ENCODE measurements at places on chromosomes 2 and 18.

GRCh38 chr18:35753306-35753910 lies 171.9 kb downstream of the GALNT1 start:
- DNase-seq: no peak

- DNase-seq: no peak
Measured at GRCh38 chr2:85308896-85309555, 18.8 kb downstream of the TGOLN2 start.

- no peak for DNase-seq
Measured at GRCh38 chr2:219293736-219294231, 14.6 kb downstream of the DNAJB2 start.

DNA sequence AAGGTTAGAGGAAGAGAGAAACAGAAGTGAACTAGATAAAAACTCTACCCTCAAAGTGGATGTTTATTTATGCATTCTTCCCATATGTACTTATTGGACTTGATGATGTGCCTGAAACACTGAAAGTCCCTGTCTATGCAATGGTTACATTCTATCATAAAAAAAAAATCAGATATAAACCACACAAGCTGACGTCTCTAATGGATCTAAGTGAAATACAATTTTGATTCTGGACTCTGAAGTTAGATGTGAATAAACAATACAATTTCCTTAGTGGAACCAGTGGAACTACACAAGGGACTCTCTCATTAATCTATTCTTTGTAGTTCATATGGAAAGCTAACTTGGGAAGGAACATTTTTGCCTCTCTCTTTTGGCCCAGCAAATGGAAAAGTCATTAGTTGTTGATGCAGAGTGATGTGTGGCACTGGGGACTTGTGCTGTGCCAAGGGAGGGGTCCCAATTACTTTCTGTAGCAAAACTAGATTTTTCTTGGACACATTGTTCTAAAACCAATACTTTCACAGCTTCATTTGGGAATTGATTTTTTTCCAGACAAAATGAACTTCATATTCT lies 376.8 kb downstream of the TRIB2 start:
- DNase-seq: no peak

DNA sequence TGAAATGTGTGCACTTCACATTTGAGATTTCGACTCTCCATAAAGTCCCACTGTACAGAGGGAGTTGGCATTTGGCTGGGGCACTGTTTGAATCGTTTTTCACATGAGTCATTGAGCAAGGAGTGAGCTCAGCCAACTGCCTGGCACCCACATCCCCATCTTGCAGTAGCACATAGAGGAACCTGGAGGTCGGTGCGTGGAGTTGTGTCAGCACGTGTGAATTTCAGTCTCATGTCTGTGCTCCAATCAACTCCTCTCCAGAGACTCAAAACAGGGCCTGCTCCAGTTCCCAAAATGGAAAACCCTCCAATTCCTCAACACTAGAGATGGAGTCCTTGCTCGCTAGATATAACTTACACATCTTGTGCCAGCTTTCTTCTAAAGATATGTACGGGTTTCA lies 126.8 kb upstream of the CAPN13 start:
- no peak for DNase-seq

- no peak for DNase-seq
Measured at GRCh38 chr18:48622911-48623431, 84.1 kb downstream of the CTIF start.

DNA sequence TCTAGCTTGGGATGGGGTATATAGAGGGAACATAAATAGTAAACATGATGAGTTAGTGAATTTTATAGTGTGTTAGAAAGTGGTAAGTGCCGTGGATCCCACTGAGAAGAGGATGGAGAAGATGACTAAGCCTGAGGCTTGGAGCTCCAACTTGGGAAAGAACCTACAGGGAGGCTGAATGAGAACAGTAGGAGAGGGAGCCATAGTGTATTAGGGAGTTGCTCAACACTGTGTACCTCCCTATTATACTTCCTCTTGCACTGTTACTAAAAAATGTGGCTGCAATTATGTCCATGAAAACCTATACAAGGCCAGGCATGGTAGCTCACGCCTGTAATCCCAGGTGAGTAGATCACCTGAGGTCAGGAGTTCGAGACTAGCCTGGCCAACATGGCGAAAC lies 2.9 kb upstream of the SLC19A3 start:
- DNase-seq: no peak

DNA sequence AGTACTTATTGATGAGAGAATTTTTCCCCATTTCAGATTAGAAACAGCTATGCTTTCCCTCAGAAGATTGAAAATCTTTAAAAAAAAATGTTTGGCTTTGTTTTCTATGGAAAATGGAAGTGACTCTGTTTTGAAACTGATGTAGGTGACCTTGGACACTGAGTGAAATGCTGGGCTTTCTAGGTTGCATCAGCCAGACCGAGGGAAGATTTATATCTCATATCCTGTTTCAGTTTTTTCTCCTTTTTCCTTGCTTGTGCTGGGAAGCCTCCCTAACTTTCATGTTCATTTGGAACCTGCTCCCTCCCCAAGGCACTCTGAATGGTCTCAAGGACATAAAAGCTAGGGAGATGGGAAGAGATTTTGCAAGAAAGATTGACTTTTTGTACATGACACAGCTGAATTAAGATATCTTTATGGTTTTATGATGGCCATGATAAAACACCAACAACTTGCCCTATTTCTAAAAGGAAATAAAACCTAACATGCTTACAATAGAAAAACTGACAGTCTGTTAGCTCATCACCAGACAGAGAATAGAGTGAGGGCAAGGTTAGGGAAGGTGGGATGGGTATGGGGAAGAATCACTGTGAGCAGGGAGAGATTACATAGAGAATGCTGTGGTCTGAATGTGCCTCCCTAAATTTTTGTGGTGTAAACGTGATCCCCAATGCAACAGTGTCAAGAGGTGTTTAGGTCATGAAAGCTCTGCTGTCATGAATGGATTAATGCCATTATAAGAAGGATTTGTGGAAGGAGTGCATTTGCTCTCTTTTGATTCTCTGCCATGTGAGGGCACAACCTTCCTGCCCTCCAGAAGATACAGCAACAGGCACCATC lies 249.7 kb downstream of the TPGS2 start:
- no peak for DNase-seq

GRCh38 chr2:139077099-139077737 lies 297.0 kb upstream of the NXPH2 start:
- no peak for DNase-seq

GRCh38 chr2:226895579-226895978 lies 59.7 kb downstream of the RHBDD1 start:
- no peak for DNase-seq

- DNase-seq: no peak
Measured at GRCh38 chr2:120354935-120355779, 9.2 kb downstream of the INHBB start.

- DNase-seq: no peak
Measured at GRCh38 chr2:48984922-48985321, 169.4 kb downstream of the FSHR start.

GRCh38 chr2:101047774-101048173 lies 45.7 kb downstream of the RPL31 start:
- DNase-seq: no peak

- DNase-seq: no peak
Measured at GRCh38 chr2:45681675-45682074, 30.2 kb downstream of the PRKCE start.

GRCh38 chr2:41870265-41870585 lies 177.6 kb upstream of the PKDCC start:
- no peak for DNase-seq

GRCh38 chr2:235803028-235803427 lies 309.2 kb downstream of the AGAP1 start:
- DNase-seq: no peak

DNA sequence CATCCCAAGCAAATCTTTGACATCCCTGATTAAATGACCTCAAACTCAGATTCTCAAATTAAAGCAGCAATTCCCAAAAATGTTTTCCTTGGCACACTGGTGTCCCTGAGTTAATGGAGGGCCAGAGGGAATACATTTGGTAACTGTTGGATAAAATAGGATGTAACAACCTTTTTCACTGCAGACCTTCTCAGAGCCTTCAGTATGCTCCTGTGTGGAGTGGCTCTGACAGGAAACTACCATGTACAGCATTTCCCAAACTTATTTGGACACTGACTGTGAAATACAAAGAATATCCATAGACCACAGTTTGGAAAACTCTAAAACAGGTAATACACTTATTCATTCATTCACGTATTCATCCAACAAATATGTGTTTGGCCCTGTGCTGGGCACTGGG lies 91.8 kb downstream of the TFCP2L1 start:
- no peak for DNase-seq

DNA sequence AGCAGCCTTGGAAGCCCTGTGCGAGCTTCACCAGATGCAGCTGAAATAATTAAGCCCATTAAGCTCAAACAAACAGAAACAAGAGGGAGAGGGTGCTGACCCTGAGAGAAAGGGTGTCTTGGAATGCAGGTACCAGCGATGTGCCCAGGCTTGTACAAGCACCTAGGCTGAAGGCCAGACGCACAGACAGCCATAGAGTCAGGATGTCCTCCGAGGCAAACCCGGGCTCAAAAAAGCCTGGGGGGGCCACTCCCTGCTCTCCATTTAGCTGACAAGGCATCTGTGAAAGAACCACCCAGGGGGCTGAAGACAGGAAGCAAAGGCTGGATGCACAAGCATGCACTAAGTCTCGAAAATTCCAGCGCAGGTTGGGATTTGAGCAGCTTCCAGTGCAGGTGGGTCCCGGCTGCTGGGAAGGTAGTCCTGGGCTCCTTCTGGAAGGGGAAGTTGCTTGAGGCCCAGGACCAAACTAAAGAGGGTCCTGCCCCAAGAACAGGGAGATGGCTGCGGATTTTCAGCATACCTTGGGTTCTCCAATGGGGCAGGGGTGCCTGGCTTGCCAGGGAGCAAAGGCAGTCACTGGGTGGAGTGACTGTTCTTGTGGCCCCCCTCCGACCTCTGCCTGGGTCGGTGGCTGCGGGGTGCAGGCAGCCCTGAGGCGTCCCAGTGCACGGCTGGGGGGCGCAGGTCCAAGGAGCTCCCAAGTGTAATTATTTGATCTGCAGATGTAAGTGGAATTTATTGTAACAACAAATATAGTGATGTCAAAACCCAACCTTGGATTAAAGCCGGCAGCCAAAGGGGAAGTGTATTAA lies 5.9 kb downstream of the GBX2 start:
- DNase-seq: no peak

DNA sequence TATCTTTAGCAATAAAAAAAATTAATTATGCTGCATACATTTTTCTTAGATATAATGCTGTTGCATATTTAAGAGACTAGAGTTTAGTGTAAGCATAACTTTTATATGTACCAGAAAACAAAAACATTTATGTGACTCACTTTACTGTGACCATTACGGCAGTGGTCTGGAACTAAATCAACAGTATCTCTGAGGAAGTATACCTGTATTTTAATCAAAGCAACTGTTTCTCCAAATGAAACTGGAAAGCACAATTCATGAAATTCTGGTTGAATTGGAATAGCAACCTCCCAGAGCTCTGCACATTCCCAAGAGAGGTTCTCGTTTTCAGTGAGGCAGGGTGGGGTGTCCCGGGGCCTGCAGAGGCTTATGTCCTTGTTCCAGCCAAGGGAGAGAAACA lies 112.2 kb upstream of the TACR1 start:
- no peak for DNase-seq

DNA sequence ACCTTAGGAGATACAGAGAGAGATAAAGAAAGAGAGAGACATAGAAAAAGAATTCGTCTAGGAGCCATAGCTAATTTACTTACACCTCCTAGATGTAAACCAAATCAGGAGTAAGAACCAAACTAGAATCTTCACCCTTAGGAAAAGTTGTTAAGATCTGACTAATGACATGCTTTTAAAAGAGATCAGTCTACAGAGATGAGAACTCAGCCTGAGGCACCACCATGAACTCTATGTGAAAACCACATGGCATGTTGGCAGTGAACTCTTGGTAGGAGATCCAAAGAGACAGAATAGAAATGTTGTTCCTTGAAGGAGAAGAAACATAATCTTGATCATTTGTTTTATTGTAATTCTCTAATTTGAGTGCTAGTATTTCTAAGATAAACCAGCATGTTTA lies 585.4 kb upstream of the ID2 start:
- DNase-seq: no peak

DNA sequence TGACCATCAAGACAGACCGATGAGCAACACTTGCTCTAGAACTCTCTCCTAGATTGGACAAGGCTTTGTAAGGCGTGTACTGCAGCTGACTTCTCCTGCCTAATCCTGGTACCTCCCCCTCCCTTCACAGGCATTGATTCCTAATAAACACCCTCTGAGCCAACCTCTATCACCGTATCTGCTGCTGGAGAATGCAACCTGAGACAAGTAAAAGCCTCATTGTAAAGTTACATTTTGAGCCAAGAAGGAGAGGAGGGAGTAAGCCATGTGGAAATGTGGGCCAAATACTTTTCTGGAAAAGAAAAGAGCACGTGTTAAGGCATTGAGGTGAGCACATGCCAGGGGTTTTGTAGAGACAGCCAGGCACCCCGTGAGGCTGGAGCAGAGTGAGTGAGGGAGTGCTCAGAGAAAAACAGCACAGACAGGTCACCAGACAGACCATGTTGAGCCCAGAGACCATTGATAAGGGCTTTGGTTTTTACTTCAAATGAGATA lies 2.6 kb upstream of the WDFY1 start:
- DNase-seq: no peak

DNA sequence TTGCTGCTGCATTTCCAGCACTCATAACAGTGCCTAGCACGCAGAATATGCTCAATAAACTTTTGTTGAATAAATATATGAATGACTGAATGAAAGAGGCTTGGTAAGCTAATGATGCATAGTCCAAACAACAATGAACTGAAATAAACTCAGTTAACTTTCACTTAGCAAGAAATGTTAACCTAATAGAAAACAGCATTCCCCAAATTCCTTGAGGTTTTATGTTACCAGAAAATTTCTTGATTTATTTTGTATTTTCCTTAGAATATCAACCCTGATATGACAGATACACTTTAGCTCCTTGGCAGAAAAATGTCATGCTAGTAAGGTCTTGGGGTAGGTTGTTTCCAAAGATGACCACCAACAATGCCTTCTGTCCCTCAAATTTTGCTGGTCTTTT lies 217.4 kb downstream of the KCNE4 start:
- DNase-seq: no peak

DNA sequence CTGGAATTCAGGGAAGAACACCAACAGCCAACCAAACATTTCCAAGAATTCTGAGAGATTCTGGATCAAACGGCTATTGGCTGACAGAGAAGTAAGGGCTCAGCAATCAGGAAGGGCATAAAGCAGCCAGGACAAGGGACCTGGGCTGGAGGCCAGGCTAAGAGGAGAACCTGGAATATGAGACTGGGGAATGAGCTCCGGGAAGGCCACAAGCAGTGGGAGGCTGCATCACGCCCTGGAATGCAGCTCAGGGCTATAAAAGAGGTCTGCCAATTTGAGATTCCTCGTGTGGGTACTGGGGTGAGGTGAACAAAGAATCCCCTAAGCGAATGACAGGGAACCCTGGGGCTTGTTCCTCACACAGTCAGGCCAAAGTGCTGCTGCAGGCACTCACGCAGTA lies 60.4 kb downstream of the ANO7 start:
- DNase-seq: no peak

- DNase-seq: no peak
Measured at GRCh38 chr2:118697781-118698180, 149.7 kb downstream of the EN1 start.

- DNase-seq: no peak
Measured at GRCh38 chr2:98869870-98870269, 66.2 kb downstream of the CRACDL start.
